Tibial artery (tissue), 4 donors: ENCODE measurements at places on chromosomes 3 and 15.

GRCh38 chr3:26655231-26655630 lies 32.7 kb downstream of the LRRC3B start:
- DNase-seq = no peak

- DNase-seq = no peak
Measured at GRCh38 chr3:36484386-36484785, 104.1 kb downstream of the STAC start.

DNA sequence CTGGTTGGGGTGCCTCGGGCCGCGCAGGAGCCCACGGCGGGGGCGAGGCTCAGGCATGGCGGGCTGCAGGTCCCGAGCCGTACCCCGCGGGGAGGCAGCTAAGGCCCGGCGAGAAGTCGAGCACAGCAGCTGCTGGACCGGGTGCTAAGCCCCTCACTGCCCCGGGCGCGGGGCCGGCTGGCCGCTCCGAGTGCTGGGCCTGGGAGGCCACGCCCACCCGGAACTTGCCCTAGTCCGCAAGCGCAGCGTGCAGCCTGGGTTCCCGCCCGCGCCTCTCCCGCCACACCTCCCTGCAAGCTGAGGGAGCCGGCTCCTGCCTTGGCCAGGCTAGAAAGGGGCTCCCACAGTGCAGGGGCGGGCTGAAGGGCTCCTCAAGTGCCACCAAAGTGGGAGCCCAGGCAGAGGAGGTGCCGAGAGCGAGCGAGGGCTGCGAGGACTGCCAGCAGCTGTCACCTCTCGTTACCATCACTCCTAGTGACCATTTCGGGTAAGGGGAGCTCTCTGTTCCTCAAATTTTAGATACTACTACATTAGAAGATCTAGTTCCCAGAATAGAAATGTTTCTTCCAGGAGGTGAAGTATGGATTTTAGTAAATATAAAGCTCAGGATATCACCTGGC lies 417.0 kb upstream of the AGTR1 start:
- no peak for DNase-seq

DNA sequence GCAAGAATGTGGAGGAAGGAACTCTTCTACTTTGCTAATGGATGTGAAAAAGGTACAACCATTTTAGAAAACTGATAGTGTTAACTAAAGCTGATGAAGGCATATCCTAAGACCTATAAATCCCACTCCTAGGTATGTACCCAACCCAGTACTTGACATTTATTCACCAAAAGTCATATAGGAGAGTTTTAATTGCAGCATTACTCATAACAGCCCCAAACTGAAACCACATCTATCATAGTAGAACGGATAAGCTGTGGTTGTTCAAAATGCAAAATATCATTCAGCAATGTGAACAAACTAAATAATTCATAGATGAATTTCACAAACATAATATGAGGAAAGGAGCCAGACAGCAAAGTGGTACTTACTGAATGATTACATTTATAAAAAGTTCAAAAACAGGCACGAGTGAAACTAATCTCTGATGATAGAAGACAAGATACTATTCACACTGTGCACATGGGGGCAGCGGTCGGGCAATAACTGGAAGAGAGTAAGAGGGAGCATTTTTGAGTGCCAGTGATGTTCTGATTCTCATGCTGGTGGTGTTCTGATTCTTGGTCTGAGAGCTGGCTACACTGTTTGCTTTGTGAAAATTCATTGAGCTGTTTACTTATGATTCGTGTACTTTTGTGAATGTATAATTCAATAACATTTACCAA lies 34.3 kb downstream of the GOLIM4 start:
- DNase-seq = no peak

- no peak for DNase-seq
Measured at GRCh38 chr15:91620229-91620628, 233.3 kb upstream of the SLCO3A1 start.

- no peak for DNase-seq
Measured at GRCh38 chr15:79515300-79516027, 83.3 kb downstream of the MINAR1 start.

DNA sequence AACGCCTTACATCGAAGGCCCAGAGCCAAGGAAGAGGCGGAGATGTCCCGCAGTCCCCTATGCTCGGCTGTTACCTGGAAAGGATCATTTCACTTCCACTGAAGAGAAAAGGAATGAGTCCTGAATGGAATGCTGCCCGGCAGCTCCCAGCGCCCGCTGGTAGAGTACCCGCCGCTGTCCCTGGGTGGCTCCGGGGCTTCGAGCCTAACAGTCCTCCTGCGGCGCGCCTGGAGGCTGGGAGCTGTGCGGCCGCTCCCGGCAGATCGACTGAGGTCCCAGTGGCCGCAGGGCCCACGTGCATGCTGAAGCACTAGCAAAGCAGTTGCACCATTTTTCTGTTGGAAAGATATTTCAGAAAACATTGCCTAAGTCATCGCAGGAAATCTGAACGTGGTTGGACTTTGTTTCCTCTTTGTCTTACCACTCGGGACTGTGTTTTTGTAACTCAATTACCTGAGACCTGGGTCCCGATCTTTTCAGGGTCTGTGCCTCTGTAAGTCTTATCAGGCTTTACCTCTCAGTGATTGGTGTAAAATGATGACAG lies 984 bp downstream of the RNU6-1 start:
- DNase-seq = peak; percentile 86
